ENCODE measurements at places on chromosomes 4 and X.

DNA sequence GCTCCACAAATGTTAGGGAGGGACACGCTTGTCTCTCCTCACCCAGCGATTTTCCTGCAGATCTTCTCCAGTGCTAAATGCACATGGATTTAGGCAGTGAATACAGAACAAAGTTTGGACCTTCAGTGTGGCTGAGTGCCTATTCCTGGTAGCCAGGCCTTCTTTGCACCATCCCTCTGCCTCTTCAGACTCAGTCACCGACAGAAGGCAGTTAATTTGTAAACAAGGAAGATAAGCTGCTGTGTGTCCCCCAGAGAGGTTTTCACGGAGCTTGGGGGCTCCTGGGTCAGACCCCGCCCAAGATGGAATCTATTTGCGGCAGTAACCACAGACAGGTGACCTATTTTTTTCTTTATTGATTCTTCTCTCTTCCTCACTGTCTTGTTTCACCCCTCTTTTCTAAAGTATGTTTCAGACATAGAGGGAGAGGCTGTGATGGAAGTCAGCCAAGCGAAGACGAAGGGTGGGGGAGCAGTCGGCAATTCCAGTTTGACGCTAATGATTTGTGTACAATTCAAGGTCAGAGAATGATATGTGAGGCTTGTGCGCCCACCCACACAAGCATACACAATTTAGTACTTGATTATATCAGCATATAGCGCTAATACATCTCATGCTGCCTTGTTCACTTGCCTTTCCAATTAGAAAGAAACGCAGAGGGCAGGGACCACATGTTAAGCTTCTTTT, 200.8 kb downstream of the MGST2 start:
- no peak for DNase-seq

- DNase-seq = no peak
Observed at GRCh38 chrX:71292669-71293365, 8.7 kb upstream of the ITGB1BP2 start.

DNA sequence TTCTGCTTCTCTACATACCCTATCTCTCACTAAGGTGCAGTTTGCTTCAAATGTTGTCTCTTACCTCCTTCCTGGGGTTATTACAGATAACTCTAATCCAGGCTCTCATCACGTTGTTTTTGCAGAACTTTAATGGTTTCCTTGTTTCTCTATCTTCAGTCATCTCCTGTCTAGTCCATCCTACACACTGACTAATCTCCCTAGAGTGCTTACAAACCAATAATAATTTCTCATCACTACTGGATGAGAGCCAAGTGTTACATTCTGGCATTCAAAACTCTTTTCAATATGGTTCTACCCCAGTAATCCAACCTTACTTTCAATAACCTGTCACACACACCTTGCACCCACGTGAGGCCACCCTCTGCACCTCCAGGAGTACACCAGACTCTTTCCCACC, 86.1 kb downstream of the SYNPO2 start:
- no peak for DNase-seq

- peak; percentile 55 for DNase-seq
Observed at GRCh38 chr4:86594559-86595425, 677 bp downstream of the PTPN13 start.

GRCh38 chr4:161254375-161254774, 909.4 kb downstream of the FSTL5 start:
- DNase-seq = no peak

GRCh38 chrX:130741584-130741983, 161.4 kb downstream of the ENOX2 start:
- no peak for DNase-seq

DNA sequence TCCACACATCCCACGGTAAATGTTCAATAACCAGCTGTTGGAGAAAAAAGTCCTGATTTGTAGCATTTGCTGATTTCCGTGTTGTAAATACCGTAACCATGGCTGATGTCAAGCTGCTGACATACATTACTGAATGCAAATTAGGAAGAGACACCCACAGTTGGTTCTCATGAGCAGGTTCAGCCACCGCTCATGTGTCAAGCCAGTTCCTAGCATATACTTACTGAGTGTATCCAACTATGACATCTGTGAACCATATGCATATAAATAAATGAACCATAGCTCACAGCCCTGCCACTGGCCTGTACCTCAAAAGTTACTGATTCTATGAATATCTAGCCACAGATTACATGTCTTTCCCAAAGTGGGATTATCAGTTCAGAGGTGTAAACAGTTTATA, 29.5 kb downstream of the FHDC1 start:
- no peak for DNase-seq

DNA sequence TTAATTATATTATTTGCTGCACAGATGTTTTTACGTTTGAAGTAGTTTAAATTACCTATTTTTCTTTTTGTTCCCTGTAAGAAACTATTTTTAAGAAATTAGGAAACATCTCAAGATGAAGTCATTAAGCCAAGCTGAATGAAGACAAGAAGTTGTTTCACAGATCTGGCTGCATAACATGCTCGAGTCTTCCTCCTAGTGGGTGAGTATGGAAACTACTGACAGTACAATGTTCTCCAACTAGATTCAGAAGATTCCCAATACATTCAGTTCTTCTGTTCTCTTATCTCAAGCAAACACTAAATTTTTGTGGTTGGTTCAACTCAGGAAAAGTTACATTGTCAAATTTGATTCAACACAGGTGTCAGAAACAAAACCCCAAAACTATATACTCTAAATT, 256.8 kb upstream of the VCX start:
- no peak for DNase-seq

GRCh38 chr4:163744861-163745260, 250.4 kb downstream of the TMA16 start:
- DNase-seq = no peak

GRCh38 chr4:15455290-15455689, 14.4 kb upstream of the CC2D2A start:
- no peak for DNase-seq

- no peak for DNase-seq
Observed at GRCh38 chr4:70715097-70715496, 6.7 kb upstream of the RUFY3 start.

GRCh38 chr4:145234091-145234706, 53.8 kb upstream of the OTUD4 start:
- DNase-seq = peak; percentile 74

GRCh38 chrX:84339507-84340364, 151.7 kb upstream of the RPS6KA6 start:
- DNase-seq = no peak

DNA sequence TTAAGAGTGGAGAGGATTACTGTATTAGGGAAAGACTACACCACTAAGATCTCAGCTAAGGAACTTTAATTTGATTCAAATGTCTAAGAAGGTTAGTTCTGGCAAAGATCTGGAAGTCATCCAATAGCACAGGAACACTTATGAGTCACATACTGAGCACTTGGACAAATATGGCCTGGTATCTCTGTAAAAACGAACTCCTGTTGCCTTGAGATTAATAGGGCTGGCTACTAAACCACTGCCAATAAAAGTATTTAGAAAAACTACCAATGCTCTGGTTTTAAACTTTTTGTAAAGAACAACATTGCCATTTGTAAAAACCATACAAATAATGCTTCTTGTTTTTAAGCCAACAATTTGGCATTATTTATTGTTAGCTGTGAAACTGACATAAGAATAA, 70.5 kb downstream of the SEC24D start:
- DNase-seq = no peak

- peak; percentile 31 for DNase-seq
Observed at GRCh38 chrX:148609515-148610327, 109.3 kb downstream of the AFF2 start.

DNA sequence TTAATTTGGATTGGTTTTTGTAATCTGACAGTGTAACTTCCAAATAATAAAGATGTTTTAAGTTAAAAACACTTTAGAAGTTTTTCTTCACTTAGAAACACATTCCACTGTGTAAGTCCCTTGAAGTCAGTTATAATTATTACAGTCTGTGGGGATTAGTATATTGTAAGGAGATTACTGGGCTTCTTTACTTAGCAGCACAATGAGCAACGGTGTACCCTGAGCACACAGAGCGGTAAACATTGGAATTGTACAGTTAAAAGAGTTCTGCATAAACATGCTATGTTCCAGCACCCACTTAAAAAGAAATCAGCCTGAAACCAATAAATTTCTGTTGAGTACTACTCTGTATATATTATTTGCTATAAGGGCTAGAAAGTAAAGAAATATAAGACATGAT, 44.3 kb downstream of the CCSER1 start:
- no peak for DNase-seq

GRCh38 chrX:19040373-19040772, 56.5 kb upstream of the PHKA2 start:
- DNase-seq = no peak

GRCh38 chr4:120842031-120842430, 80.5 kb downstream of the PRDM5 start:
- peak; percentile 41 for DNase-seq

- peak; percentile 26 for DNase-seq
Observed at GRCh38 chr4:154516318-154517029, 24.9 kb upstream of the DCHS2 start.

DNA sequence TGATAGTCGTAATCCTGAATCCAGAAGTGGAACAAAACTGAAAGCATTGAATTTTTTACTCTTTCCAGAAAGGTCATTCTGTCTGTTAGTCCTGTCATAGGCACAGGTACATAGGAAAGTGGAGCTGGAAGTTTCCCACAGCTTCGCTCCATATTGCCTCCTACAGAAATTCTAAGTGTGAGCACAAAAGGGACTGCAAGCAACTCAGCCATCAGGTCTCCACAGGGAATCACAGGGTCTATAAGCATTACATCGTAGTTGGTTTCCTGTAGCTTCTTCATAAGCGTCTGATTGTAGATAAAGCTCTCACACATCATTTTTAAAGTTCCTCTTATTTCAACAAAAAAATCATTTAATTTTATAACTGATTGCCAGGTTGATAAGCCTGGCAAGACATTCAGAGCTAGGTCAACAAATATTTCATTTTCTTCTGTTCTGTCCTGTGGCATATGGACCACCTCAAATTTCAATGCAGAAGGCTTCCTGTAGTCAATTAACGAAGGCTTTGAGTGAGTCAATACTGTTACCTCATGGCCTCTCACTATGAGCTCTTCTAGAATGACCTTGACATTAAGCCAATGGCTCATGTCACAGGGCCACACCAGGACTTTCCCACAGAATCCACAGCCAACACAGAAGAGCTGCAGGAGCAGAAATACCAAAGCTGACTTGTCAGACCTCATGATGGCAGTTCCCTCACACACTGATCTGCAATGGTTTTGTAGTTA, at the start of gene UGT2A3:
TSS of gene UGT2A3 (minus strand) at position 727 of the 728 bp plus-strand sequence. CDS start at position 683, 44 bp downstream.
- DNase-seq = no peak

GRCh38 chr4:147094238-147094637, 148.6 kb upstream of the TTC29 start:
- no peak for DNase-seq

DNA sequence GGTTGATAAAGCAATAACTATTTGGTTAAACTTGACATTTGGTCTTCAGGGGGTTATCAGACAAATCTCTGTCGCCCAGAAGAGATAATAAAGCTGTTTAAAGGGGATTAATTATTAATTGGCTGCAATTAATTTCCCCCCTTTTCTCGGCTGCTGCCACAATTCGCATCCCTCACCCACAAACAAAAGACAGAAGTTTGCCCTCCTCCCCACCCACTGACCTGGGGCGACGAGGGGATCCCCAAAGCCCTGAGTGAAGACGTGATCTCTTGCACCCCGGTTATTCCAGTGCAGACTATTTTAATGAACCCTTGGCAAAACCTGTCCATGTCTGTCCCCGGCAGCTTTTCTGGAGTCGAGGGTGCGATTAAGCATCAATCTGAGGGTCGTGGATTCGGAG, 55.7 kb upstream of the TMEM33 start:
- DNase-seq = no peak

- DNase-seq = no peak
Observed at GRCh38 chrX:41828826-41829225, 94.5 kb downstream of the CASK start.

DNA sequence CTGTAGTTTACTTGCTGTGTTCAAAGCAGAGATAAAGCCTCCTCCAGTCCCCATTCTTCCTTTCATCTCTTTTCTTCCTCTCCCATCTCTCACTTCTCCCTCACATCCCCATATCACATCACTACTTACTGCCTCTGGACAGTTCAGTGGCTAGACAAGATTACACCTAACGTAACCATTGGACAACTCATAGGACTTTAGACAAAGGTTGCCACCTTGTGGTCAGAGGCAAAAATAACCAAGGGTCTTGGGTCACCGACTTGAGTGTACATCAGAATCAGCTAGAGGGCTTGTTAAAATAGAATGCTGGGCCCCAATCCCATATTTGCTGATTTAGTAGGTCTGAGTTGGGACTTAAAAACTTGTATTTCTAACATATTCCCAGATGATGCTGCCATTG, 109.3 kb upstream of the DGKK start:
- no peak for DNase-seq

GRCh38 chr4:140994015-140994414, 139.3 kb downstream of the RNF150 start:
- DNase-seq = no peak

DNA sequence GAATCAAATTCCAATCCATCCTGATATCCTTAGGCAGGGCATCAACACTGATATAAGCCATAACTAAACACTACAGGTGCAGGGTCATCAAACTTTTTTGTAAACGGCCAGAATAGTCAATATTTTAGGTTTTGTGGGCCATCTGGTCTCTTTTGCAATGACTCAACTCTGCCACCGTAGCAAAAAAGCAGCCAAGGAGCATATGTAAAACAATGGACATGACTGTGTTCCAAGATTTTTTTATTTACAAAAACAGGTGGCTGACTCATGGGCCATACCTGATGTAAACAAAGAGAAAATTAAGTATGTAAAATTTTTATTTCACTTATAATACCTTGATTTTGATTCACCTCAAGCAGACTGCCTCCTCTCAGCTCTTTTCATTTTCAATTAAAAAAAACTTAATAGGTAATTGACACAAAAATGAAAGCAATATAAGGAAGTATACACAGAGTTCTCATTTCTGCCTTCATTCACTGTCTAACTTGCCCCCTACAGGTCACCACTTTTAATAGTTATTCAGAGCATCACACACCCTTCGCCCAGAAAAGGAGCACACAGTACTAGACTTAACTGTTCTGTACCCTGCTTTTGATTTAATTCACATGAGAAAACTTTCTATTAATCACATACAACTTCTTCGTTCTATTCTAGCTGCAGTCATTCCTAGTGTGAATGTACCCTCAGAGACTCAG, 35.3 kb upstream of the GPM6B start:
- no peak for DNase-seq

DNA sequence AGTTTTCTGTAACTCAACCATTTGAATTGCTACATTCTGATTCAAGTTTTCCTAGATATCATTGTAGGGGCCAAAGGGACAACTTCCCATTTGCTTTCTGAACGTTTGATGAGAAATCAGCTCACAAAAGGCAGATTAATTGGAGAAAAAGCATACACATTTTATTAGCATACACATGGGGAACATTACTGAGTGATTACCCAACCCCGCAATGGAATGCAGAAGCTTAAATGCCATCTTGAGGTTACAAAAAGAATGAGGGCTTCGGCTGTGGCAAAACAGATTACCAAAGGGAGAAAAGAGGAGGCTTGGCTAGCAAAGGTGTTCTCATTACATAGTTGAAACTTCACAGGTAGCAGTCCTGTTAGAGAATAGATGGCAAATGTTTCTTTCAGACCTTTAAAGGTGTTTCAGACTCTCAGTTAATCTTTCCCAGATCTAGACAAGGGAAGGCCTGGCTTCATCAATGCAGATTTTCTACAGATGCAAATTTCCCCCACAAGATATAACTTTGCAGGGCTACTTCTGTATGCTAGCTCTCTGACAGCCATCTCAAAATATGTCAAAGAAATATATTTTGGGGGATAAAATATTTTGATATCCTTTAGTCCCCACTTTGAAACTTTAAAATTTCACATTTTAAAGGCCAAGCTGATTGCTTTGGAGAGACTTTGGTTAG, 26.5 kb upstream of the HERC6 start:
- no peak for DNase-seq
